ENCODE measurements at places on chromosomes 2 and 18.

GRCh38 chr18:65017372-65017760, 733.4 kb upstream of the CDH7 start:
- no peak for DNase-seq

DNA sequence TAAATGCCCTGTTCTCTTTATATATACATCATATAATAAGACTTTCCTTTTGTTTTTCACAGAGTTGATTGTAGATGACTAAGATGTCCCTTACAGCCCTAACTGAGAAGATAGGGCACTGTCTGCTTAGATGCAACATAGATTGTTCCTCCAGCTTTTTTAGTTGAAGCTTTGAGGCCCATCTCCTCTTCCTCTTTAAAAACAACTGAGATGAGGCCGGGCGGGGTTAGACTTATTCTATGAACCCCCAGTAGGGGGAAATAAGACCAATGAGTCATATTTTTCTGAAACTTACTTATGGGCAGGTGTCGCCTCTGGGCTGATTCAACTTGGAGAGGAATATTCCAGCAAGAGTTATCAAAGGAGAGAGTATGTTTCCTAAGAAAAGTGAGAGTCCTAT, 84.6 kb downstream of the FBXO15 start:
- DNase-seq, result no peak

DNA sequence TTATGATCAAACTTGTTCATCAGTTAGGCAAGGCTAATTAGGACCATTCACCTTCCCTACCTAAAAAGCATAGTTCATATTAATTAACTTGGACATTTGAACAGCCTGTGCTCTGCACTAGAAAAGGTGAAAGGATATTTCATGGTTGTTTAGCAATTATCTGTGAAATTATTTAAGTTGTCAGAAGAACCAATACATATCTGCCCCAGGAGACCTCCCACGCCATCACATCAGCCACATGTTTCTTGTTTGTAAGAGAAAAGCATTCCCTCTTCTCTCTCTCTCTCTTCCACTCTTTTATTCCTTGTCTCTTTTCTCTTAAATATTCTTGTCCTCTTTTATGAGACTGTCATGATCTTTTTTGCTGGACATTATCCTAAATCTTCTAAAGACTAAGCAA, 282.0 kb upstream of the RND3 start:
- DNase-seq, result no peak

DNA sequence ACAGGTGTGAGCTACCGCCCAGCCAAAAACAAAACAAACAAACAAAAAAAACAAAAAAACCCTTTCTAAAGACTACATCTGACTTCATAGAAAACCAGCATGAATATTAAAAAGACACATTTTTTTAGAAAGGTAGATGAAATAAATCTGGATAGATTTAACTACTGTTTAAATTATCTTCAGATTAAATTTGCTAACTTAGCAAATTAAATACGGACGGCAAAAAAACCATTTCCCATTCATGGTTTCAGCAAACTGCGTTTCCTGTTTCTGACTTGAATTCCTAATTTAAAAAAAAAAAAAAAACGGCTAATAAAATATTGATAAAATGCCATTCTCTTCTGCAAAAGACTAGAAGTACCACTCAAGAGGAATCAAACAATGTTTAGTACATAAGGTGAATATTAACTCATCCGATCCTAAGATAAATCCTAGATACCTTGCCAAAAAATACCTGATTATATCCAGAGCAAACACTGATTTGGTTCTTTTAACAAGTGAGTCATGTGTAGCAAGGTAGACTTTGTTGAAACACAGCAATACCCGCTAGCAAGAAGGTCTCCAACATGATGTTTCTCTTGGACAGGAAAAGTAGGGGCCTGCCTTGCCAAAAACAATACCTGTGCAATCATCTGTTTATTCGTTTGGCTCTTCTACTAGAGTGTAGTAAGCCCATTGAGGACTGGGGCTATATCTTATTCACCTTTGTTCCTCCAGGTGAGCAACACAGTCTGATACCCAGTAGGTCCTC, 96.2 kb downstream of the BARD1 start:
- DNase-seq, result no peak

DNA sequence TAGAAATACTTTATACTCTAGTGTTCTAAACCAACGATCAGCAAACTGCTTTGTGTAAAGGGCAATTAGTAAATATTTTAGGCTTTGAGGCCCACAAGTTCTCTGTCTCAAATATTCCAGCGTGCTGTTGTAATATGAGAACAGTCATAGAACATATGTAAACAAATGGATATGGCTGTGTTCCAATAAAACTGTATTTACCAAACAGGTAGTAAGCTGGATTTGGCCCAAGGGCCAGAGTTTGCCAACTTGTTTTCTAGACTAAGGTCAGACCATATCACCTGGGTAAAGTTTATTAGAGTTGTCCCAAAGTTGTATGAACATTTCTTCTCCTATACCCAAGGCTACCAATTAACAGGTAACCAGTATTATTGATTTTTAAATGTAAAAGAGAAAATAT, 303.2 kb upstream of the MC4R start:
- DNase-seq, result peak; percentile 81

GRCh38 chr18:34848695-34849094, 138.6 kb downstream of the DTNA start:
- no peak for DNase-seq

DNA sequence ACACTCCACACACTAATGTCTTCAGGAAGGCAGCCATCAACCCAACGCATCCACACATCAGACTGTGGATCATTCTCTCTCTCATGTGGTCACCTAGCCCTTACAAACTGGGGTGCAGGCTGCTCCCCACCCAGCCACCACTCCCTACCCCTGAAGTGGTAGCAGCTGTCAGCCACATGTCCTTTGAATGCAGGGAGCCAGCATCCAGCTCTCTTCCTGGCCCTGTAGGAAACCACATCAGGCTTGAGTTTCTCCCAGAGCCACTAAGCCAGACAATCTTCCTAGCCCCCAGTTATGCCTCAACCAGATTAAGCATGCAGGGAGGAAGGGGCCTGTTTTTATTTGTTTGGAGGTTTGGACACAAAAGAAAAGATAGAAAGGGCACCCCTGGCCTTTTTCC, 52.8 kb upstream of the SPP2 start:
- no peak for DNase-seq

- DNase-seq, result no peak
These were observed 7.3 kb downstream of the PTH2R start for GRCh38 chr2:208413931-208414330.

GRCh38 chr2:47819834-47820233, 36.9 kb downstream of the MSH6 start:
- DNase-seq, result no peak

- DNase-seq, result no peak
These were observed 22.2 kb upstream of the IL1RL1 start for GRCh38 chr2:102289129-102289528.

DNA sequence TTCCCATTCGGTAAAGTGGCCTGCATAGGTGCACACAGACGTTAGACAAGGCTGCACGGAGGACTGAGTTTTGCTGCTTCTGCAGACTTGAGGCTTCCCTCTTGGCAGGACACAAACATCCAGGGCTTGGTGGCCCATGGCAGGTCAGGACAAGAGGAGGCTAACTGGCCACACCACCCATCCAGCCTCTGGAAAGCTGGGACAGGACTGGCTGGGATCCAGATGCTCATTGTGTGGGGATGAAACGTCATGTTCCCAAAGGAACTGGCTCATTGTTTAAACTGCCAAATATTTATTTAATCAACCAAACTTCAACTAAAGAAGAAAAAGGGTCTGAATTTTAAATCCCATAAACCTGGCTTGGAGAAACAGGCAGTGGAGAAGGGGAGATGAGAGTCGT, 239.1 kb upstream of the EPAS1 start:
- no peak for DNase-seq

- DNase-seq, result peak; percentile 93
These were observed 53.0 kb upstream of the CCDC150 start for GRCh38 chr2:196586511-196586991.

DNA sequence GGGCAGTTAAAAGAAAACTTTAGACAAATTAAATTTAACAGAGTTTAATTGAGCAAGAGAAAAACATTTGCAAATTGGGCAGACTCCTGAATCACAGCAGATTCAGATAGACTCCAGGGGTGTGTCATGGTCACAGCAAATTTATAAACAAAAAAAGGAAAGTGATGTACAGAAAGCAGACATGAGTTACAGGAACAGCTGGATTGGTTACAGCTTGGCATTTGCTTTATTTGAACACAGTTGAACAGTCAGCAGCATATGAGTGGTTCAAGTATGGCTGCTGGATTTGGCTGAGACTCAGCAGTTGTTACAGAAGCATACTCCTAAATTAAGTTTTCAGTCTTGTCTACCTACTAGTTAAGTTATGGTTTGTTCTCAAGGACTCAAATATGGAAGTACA, 82.3 kb upstream of the NYAP2 start:
- no peak for DNase-seq

DNA sequence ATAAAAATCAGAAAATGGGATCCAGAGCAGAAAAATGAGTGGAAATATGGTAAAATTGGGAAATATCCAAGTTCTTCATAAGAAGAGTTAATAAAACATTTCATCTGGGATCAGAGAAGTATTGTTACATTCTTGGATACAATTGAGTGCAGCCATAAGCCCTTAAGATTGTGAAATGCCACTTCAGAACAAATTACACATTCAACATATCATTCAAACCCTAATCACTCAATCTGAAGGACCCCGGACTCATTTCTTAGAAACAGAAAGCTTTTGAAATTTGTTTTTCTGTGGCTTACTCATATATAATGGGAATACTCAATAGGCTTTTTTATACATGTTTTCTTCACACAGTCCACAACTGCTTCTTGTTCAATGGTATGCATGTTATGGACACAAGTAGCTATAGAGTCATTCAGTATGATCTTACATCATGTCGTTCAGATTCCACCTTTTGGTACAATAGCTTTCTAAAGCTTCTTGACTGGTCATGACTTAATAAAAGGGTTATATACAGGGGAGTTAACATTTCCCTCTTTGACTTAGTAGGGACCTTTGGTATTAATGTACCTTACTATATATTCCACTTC, 39.9 kb downstream of the SCN7A start:
- DNase-seq, result no peak

DNA sequence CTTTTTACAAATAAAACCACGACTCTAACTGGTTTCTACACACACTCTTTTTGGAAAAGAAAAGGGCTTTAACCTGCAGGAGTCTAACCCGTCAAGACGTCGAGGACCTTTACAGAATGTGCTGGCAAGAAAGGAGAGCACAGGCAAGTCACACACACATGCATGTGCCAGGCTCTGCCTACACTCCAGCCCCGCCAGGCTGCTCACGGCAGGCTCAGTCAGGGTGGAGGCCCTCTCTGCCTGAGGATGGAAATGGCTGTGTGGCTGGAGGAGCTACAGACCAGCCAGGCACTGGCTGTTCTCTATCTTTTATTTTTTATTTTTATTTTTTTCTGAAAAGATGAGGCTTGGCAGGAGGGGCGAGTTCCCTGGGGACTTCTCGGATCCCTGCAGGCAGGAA, 10.2 kb downstream of the SIX3 start:
- DNase-seq, result no peak

DNA sequence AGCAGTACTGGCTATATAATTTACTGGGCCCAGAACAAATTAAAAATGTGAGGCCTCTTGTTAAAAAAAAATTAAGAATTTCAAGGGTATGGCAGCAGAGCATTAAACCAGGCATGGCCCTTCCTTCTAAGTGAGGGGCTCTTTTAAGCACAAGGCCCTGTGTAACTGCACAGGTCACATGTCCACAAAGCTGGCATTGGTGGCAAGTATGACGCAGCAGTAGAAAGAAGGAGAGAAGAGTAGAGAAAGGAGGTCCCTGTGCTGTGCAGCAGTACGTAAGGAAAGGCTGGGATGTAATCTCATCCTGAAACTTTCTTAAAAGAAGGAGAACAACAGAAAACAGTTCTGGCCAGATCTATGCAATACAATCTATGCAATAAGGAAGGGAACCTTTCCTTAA, 51.2 kb downstream of the MBD2 start:
- no peak for DNase-seq

DNA sequence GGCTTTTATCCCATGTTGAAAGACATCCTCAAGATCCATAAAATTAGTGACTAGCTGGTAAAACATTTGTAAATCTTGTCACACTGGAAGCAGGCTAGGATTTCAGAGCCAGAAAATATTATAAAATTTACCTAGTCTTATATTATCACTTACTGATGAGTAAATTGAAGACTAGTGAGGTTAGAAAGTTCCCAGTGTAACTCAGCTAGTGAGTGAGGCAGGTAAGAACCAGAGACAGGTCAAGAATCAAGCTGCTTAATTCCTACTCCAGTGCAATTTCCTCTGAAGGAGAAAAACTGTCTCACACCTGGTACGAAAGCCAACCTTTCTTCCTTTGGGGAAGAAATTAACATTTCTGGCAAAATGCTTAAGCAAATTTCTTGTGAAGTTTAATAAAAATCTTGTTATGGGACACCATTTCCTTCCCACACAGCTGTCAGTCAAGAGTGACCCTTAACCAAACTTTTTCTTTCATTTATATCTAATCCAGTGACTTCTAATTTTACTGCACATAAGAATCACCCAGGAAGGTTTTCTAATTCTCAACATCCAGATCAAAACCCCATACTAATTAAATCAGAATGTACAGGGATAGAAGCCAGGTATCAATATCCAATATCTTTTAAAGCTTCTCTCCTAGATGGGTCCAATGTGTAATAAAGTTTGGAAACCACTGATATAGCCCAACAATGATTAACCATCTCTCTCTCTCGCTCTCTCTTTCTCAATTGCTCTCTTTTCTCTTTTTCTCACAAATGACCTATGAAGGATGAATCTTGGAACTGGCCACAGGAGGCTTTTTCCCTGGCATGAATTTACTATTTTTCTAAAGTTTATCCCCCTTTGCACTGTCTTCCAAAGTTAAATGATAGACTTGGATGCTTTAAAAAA, 264.3 kb upstream of the SLC39A10 start:
- DNase-seq, result no peak

- DNase-seq, result no peak
These were observed 18.2 kb downstream of the CDKL4 start for GRCh38 chr2:39225567-39225966.

DNA sequence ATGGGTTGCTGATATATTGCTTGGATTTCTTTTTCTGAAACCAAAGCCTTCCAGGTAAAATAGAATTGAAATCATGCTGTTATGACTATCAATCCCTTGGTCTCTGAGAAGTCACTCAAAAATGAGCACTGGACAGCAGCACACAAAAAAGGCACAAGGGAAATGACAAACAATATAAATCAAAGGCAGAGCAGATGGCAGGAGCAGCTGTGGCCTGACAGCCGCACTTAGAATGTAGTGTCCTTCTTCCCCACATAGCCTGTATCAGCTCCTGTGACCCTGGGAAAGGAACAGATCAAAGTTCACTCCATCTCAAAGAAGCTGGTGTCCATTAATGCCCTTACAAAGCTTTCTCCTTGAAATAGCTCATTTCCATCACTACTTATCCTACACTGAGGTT, 326.7 kb downstream of the SUCLG1 start:
- DNase-seq, result no peak

DNA sequence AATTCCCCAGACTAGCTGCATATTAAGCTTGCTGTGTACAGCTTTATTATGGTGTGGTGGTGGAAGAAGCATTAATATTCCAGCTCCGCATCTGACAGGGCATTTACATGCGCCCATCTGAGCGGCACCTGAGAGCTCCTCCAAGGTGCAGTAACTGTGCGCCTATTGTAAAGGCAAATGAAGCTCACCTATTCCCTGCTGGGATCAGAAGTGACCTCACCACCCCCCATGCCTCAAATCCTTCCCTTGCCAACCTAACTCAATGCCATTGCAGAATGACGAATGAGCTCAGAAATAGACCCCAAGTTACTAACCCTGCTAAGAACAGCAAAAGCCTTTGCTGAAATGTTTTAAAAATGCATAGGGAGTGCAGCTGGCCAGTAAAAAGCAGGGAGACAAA, 14.3 kb downstream of the BCL11A start:
- peak; percentile 15 for DNase-seq

GRCh38 chr2:98921062-98921461, 15.0 kb downstream of the CRACDL start:
- DNase-seq, result no peak
